ENCODE measurements at places on chromosomes 2 and 18. TPM values are rescaled to one million over a fixed set of nuclear protein-coding genes. Genes with fewer than 3 reads are reported as not detected.

DNA sequence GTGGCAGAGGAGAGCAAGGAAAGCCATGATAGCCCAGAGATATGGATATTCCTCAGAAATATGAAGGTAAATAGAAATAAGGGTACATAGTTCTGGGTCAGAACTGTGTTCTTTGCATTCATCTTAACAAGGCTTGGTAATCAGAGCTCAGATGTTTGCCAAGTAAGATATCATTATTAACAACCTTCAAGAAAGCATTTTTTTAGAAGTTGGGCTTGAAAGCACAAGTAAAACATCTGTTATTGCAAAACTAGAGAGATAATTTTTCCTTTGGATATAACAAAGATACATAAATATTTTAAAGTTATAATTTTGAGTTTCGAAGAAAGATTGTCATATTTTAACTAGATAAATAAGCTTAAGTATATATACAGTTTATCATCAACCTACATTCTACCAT is 171.4 kb downstream of the ZNF804A start:
- DNase-seq: no peak

- DNase-seq: no peak
These were observed 54.5 kb upstream of the UPP2 start for GRCh38 chr2:158047156-158047611.

- DNase-seq: no peak
These were observed 34.7 kb downstream of the NPHP1 start for GRCh38 chr2:110170102-110170501.

SOCS6 gene
- 51.6 TPM for total RNA-seq

DNA sequence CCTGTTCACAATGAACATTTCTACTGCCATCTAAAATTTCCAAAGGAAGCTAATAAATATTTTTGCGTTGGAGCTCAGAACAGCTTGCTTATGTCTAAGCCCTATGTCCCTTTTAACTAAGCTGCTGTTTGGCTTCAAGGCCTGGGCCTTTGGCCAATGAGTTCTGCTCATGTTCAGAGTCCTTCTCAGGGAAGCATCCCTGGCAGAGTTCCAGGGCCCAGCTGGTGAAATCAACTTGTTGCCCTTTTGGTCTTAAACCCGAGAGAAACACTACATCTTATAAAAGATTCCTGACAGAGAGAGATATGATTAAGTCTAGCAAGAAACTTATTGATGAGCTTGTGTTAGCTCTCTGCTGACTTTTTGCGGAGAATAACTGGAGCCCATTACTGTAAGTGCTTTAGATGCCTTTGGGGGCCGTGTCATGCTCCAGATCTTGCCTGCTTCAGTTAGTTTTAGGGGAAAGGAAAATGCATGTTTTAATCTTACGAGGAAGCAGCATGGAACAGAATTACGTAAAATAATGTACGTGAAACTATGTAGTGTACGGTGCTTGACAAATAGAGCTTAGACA is 102.5 kb upstream of the NOSTRIN start:
- DNase-seq: no peak

DNA sequence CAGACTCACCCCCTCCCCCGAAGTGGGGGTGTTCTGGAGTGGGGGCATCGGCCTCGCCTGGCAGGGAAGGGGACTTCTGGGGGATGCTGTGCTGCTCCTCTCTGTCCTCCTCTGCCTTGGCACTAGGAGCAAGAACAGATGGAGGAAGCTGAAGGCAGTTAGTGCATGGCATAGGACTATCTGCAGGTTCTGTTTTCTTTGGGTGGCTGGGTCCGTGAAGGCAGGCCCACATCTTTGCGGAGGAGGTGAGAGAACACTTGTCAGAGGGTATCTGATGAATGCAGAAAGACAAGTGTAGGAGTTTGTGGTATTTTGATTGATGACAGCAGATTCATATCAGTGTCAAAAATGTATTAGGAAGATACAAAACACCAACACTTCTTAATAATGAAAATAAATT is 411.4 kb downstream of the TSN start:
- no peak for DNase-seq

PJVK gene
- total RNA-seq: 2.4 TPM
